ENCODE measurements at places on chromosomes 11 and 22. TPM values are rescaled to one million over a fixed set of nuclear protein-coding genes. Genes with fewer than 3 reads are reported as not detected.

DNA sequence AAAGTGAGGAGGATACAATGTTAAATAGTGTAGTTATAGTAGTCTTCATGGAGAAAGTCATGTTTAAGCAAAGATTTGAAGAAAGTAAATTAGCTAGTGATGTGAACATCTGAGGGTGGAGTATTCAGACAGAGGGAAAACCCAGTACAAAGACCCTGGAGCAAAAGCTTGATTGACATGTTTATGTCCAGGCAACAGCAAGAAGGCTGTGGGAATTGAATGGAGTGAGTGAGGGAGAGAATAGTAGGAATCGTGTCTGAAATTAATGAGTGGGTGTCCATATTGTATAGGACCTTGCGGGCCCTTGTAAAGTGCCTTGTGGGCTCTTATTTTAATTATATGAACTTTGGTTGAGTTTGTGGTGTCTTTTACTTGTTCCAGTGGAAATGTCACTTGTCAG lies 424.1 kb upstream of the KIRREL3 start:
- DNase-seq = no peak

DNA sequence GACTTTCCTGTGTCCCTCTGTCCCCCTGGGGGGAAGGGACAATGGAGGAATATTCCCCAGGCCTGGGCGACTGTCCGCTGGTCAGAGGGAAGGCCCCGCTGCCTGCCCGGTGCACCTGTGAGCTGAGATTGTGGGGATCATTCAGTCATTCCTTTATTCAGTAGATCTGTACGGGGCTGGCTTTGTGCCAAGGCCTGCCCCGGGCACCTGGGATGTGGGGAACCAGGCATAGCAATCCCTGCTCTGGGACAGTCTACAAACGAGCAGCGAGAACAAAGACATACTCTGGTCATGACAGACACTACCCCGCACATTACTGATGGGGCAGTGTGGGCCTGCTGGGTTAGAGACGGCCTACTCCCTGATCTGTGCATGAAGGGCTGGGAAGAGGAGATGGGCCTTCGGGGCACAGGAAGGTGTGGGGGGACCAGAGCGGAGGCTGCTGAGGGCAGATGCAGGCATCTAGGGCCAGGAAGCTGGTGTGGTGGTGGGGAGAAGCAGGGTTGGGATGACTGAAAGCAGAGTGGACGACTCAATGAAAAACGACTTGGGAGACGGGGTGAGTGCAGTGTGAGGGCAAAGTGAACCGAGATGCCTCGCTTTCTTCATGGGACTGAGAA lies 1.8 kb upstream of the MYO7A start:
- no peak for DNase-seq

GRCh38 chr11:116697011-116697410 lies 75.8 kb downstream of the BUD13 start:
- DNase-seq = no peak

- no peak for DNase-seq
Measured at GRCh38 chr11:120186774-120187591, 23.8 kb upstream of the OAF start.

GRCh38 chr11:14370496-14370895 lies 11.5 kb upstream of the RRAS2 start:
- no peak for DNase-seq

GRCh38 chr22:48748860-48749554 lies 1078.7 kb downstream of the BRD1 start:
- no peak for DNase-seq

GRCh38 chr11:12508151-12508751 lies 130.9 kb downstream of the PARVA start:
- peak; percentile 70 for DNase-seq

The DLG2 gene
- 1.1 TPM for total RNA-seq

All from endothelial cell of umbilical vein (primary cell).